ENCODE measurements at places on chromosomes 12 and 14.

DNA sequence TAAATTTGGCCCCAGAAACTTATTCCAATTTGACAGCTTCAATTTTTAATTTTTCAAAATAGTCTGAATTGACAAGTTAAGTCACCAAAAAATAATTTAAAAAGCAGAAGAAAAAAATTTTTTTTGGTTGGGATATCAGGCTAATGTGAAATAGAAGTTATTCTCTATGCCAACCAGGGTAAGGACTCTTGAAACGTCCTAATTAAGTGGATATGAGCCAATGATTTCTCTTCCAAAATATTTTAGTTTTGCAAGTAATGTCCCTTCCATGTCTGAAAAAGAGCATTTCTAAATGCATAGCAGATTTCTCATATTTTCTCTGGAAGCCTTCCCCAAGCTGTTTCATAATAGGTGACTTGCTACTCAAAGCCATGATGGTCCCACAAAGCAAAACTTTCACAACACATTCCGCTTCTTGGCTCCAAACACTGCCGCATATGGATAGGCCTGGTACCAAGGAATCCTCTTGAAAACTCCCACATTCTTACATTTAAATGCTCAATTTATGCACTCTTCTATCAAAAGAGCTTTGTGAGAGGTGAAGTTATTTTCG is 65.1 kb downstream of the SIX6 start:
- DNase-seq: no peak

GRCh38 chr12:27866373-27867101 is 86.5 kb upstream of the MANSC4 start:
- DNase-seq: peak; percentile 94

- no peak for DNase-seq
Measured at GRCh38 chr14:99224116-99224910, 47.7 kb downstream of the BCL11B start.

GRCh38 chr12:79987731-79988130 is 52.8 kb upstream of the PPP1R12A start:
- DNase-seq: no peak

- no peak for DNase-seq
Measured at GRCh38 chr14:52244328-52244727, 23.2 kb upstream of the PTGDR start.

- no peak for DNase-seq
Measured at GRCh38 chr12:52965337-52965731, 16.4 kb downstream of the KRT18 start.

GRCh38 chr12:54136844-54137580 is 51.8 kb downstream of the SMUG1 start:
- DNase-seq: no peak

DNA sequence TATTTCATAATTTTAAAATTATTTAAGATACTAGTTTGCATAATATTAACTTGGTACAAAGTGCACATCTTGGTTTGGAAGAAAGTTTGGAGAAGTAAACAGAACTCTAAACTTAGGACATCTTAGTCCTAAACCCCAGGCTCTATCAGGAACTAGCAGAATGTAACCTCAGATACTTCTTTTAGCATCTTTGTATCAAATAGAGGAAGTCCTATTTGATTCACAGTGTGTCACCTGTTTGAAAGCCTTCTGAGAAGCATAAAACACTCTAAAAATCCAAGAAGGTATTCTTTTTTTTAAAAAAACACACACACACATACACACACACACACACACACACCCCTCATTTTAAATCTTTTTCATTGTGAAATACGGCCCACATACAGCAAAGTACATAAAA is 12.0 kb upstream of the RNU6-7 start:
- no peak for DNase-seq

- DNase-seq: no peak
Measured at GRCh38 chr14:36949371-36949770, 223.0 kb downstream of the SLC25A21 start.

DNA sequence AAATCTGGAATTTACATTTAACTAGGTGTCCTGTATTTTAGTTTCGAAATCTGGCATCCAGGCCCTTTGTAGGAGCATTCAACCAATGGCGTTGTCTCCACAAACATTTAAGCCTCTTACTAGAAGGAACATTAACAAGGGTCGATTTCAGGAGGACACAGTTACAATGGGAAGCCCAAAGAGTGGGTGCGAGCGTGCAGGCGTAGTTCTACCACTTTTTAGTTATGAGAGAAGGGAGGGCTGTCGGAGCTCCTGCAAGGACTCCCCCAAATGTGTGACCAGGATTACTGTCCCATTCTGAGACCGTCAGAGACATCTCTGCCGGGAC is 365 bp upstream of the ABHD4 start:
- no peak for DNase-seq

DNA sequence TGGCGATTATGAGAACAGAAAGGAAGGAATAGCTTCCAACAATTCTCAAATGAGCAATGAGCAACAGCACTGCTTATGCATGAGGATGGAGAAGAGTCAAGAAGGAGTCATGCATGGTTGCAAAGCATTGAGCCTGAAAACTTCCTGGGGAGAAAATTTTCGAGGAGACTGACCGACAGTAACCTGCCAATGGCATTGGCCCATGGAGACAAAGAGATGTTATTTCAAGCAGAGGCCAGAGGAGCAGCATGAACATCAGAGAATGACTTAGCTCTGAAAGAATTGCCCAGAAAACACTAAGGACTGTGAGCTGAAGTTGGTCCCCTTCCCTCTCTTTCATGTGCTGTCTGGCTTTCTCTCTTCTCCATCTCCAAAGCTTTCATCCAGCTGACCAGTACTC is 343.4 kb downstream of the ADAMTS20 start:
- no peak for DNase-seq

DNA sequence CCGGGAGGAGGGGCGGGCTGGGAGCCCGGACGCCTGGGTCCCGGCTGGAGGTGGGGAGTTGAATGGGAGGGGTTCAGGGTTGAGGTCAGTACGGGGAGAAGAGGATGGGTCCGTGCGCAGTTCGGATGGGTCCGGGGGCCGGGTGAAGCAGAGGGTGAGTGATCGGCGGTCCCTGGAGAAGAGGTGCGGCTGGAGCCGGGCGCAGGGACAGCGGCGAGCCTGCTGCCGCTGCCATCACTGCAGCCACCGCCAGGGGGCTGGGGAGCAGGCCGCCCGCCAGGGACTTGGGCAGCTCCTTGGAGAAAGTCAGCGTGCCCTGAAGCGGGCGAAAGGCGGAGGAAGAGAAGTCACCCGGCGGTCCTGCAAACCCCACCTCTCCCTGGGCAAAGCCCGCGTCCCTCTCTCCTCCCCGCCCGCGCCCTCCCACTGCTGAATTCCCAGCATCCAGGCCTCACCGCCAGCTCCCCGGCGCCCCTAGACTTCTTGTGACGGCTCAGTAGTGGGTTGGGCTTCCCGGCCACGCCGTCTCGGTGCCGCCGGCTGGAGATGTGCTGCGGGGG is 6.0 kb upstream of the GPR84 start:
- DNase-seq: no peak

- DNase-seq: peak; percentile 78
Measured at GRCh38 chr12:102769323-102769916, 147.6 kb downstream of the PAH start.

GRCh38 chr12:46351886-46352650 is 20.5 kb downstream of the SLC38A2 start:
- DNase-seq: no peak

- peak; percentile 68 for DNase-seq
Measured at GRCh38 chr14:103292426-103293374, 41.3 kb upstream of the EIF5 start.

GRCh38 chr12:27305673-27306456 is 26.8 kb upstream of the BMAL2 start:
- peak; percentile 89 for DNase-seq

GRCh38 chr12:65826353-65827171 is 2.3 kb downstream of the HMGA2 start:
- no peak for DNase-seq

DNA sequence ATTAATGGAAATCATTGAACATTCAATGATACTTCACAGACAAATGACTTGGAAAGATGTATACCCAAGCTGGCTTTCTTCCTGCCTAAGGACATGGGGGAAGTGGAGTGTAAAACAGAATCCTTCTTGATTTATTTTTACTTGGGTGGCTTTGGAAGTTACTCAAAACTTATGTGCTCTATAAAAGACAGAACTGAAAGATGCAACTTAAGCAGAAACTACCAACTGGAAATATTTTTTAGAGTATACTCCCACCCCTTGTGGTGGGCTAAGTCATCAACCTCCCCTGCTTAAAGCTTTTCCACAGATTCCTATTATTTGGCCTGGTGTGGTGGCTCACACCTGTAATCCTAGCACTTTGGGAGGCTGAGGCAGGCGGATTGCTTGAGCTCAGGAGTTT is 126.0 kb upstream of the ATP2B1 start:
- DNase-seq: no peak

GRCh38 chr14:53180272-53181221 is 27.4 kb upstream of the DDHD1 start:
- no peak for DNase-seq

GRCh38 chr14:55532645-55533344 is 47.2 kb upstream of the KTN1 start:
- peak; percentile 83 for DNase-seq

DNA sequence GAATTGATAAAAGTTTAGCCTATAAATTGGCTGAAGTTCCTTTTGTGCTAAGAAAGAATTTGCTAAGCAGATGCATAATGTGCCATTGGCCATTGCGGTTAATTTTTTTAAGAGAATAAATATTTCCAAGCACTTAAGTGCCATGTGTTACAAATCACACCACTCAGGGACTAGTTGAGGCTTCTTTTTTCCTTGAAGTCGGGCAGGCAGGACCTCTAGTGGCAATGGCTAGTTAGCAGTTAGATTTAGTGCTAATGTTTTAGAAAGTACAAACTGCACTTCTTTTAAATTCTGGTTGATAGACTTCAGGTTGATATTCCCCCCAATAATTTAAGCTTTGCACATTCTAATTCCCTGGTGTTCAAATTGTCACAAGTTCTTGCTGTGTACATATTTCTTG is 294.3 kb downstream of the APAF1 start:
- DNase-seq: no peak

GRCh38 chr14:67487937-67488893 is at the start of gene TMEM229B:
Gene TMEM229B, minus strand, starts transcription at chr14:67488721. Its CDS starts 14,798 bp downstream, at chr14:67473923.
- DNase-seq: no peak

GRCh38 chr12:20398686-20399085 is 30.3 kb downstream of the PDE3A start:
- DNase-seq: no peak

DNA sequence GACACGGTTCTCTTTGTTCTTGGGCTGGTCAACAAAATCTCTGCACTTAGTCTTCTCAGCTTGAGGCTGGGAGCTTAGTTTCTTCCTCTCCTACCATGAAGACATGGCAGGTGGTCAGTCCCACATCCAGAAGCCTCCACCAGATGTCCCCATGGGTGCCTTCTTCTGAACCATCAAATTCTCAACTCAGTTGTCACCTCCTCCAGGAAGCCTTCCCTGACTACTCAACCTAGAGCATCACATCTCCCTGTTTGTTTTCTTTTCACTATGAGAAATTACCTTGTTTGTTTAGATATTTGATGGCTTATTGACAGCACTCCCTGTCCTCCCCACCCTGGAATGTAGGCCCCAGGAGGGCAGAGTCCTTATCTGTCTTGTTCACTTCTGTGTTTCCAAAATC is 84.4 kb downstream of the TBX5 start:
- DNase-seq: no peak

GRCh38 chr14:75141967-75142366 is 15.1 kb upstream of the NEK9 start:
- DNase-seq: no peak

DNA sequence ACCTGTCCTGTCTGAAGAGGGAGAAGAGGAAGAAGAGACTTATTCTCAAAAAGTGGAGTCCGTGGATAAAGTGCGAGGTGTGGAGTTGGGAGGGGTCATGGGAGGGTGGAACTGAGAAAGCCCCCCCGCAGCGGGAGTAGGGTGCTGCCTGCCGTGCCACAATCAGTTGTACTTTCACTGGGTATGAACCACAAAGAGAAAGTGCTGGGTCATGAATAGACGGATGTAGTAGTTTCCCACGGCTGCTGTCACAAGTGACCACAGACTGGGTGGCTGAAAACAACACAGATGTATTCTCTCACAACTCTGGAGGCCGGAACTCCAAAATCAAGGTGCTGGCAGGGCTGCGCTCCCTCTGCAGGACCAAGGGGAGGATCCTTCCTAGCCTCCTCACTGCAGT is 5.5 kb downstream of the DNAH10 start:
- DNase-seq: no peak

DNA sequence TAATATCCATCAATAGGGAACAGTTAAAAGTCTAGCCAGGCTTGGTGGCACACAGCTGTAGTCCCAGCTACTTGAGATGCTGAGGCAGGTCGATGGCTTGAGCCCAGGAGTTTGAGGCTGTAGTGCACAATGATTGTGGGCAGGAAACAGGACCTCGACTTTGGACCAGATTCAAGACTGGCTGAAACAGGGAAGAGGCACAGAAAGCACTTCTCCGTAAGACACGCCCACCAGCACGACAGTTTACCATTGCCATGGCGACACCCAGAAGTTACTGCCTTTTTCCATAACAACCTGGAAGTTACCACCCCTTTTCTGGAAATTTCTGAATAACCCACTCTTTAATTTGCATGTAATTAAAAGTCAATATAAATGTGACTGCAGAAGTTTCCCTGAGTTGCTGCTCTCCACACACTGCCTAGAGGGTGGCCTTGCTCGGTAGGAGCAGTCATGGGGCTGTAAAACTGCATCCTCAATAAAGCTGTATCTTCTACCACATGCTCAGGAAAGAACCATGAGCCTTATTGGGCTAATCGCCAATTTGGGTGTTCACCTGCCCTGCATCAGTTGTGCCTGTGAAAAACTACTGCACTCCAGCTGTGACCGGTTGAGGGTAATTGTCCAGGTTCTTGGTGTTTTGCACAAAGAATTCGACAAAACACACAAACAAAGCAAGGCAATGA is 4.6 kb upstream of the LRRC23 start:
- DNase-seq: peak; percentile 58

DNA sequence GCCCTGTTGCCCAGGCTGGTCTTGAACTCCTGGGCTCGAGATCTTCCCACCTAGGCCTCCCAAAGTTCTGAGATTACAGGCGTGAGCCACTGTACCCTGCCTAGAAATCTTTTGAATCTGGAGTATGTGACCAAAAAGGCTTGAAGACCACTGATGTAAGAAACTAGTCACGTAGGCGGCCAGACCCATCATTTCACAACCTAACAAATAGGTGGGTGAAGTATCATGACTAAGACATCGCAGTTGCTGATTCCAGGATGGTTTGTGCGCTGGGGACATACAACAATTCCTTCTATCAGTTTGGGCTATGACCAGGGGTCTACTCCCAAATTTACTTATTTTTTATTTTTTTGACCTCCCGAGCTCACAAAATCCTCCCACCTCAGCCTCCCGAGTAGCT is 11.8 kb upstream of the CDK2AP1 start:
- DNase-seq: no peak

- no peak for DNase-seq
Measured at GRCh38 chr12:94057262-94058151, 90.9 kb upstream of the PLXNC1 start.

DNA sequence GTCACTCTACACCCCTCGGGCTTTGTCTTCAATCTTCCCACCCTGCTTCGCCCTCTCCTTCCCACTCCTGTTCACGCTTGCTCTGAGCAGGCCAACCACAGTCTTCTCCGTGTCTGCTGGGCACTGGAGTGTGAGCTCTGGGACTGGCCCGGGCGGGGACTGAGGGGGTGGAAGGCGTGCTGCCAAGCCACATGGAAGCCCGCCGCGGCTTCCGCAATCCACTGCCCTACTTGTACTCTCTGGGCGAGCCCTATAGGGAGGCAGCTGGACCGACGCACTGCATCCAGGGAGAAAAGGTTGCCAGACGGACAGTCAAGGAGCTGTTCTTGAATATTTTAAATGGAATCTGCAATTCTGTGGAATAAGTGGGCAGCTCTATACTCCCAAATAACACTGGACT is 24.8 kb downstream of the GOLGA3 start:
- no peak for DNase-seq

Data from NCI-H2171 treated with DMSO at 0.1 percent for 48 hours (cell line).